Bronchus fibroblast of lung (primary cell): ENCODE measurements at places on chromosomes 11 and 22. TPM values are rescaled to one million over a fixed set of nuclear protein-coding genes. Genes with fewer than 3 reads are reported as not detected.

Gene CCDC73
- total RNA-seq, result not detected in 2 replicates

Gene MMP13
- not detected in 2 replicates for total RNA-seq

Gene SNX32
- total RNA-seq, result 0.15 and 0.67 TPM in 2 replicates

Gene NAALADL1
- 41.6 and 44.4 TPM in 2 replicates for total RNA-seq
